Caco-2 (cell line): ENCODE measurements at places on chromosomes 16 and 17.

GRCh38 chr16:85593494-85594221, 19.5 kb upstream of the GSE1 start:
- H3K27me3 ChIP-seq = no peaks in the 10 kb centered on the region
- no peak overlapping the region for H3K4me3 ChIP-seq
- H3K36me3 ChIP-seq = no peaks in the 10 kb centered on the region

GRCh38 chr16:80992676-80993293, 13.9 kb downstream of the CMC2 start:
- 0 out of 2 replicates have a peak, but pooled peaks cover 1% of the 10 kb centered on the region for H3K36me3 ChIP-seq
- peaks cover 50% of the 10 kb centered on the region for H3K4me1 ChIP-seq
- H3K27ac ChIP-seq = peak overlapping the region; percentile 91
- no peak for DNase-seq
- no peak overlapping the region for H3K4me3 ChIP-seq
- H3K27me3 ChIP-seq = no peaks in the 10 kb centered on the region

DNA sequence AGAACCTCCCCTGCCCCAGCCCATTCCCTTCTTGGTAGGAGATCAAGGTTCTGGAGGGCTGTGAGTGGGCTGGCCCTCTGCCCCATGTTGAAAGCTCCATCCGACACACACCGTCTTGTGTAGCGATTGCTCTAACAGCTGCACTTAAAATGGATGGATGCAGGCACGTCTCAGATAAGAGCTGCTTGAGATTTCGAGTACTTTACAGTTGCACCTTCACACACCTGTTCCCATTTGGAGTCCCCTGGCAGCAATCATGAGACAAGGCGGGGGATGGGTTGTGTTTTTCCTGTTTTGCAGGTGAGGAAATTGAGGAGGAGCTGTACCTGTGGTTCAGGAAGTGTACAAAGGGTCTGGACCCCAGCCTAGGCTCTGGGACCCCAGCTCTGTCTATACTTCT, 25.6 kb upstream of the TAC4 start:
- H3K27me3 ChIP-seq = no peaks in the 10 kb centered on the region
- H3K4me3 ChIP-seq = no peak overlapping the region
- H3K27ac ChIP-seq = peak overlapping the region; percentile 22
- no peaks in the 10 kb centered on the region for H3K36me3 ChIP-seq
- peak; percentile 63 for DNase-seq

DNA sequence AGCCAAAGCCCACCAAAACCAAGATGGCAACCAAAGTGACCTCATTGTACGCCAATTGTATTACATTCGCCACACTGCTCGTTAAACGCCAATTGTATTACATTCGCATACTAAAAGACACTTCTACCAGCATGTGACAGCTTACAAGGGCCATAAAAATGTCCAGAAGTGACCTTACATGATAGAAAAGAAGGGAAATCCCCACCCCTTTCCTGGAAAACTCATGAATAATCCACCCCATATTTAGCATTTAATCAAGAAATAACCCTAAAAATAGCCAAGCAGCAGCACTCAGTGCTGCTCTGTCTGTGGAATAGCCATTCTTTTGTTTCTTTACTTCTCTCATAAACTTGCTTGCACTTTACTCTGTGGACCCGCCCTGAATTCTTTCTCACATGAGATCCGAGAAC, 25.7 kb downstream of the PSMD7 start:
- no peak for DNase-seq
- no peak overlapping the region for H3K4me3 ChIP-seq
- H3K4me1 ChIP-seq = peaks cover 3% of the 10 kb centered on the region; the same call in 1 of the 2 replicates
- peak overlapping the region; percentile 8 for H3K27ac ChIP-seq
- H3K27me3 ChIP-seq = no peaks in the 10 kb centered on the region
- H3K36me3 ChIP-seq = no peaks in the 10 kb centered on the region

GRCh38 chr16:87648236-87648635, 45.9 kb downstream of the JPH3 start:
- no peak overlapping the region for H3K27ac ChIP-seq
- H3K4me3 ChIP-seq = no peak overlapping the region
- no peaks in the 10 kb centered on the region for H3K36me3 ChIP-seq
- DNase-seq = no peak

DNA sequence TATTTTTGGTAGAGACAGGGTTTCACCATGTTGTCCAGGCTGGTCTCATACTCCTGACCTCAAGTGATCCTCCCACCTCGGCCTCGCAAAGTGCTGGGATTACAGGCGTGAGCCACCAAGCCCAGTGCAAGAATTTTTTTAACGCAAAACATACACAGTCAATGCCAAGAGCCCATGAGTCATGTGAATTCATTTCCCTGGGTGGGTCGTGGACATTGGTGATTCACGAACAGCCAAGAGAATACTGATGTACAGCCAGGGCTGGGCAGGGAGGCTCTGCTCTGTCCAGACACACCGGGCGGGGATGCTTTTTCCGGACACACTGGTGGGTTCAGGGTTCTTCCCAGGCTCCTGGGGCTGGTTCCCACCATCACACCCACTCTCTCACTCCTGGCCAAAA, 17.7 kb downstream of the SLC38A8 start:
- H3K27me3 ChIP-seq = no peaks in the 10 kb centered on the region
- H3K4me3 ChIP-seq = no peak overlapping the region
- no peak for DNase-seq
- H3K4me1 ChIP-seq = peaks cover 7% of the 10 kb centered on the region
- H3K36me3 ChIP-seq = no peaks in the 10 kb centered on the region
- H3K27ac ChIP-seq = no peak overlapping the region
